DMS 273 treated with DMSO at 0.1 percent for 48 hours (cell line): ENCODE measurements at places on chromosomes 6 and 20.

- no peak for DNase-seq
Observed at GRCh38 chr6:17202526-17202925, 78.6 kb upstream of the RBM24 start.

GRCh38 chr20:22716821-22717351 lies 132.5 kb upstream of the FOXA2 start:
- DNase-seq, result no peak

DNA sequence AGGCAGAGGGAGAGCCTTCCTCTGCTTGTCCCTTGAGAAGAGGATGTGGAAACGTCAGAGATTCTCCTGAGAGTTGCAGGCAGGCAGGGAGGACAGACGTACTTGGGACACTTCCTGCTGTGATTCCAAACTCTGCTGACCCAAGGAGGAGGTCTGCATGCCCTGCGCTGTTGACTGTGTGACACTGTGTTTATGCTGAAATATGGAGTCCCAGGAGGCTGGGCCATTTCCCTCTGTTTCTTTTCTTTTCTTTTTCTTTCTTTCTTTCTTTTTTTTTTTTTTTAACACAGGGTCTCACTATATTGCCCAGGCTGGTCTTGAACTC lies 63.5 kb upstream of the BHLHE23 start:
- DNase-seq, result no peak

DNA sequence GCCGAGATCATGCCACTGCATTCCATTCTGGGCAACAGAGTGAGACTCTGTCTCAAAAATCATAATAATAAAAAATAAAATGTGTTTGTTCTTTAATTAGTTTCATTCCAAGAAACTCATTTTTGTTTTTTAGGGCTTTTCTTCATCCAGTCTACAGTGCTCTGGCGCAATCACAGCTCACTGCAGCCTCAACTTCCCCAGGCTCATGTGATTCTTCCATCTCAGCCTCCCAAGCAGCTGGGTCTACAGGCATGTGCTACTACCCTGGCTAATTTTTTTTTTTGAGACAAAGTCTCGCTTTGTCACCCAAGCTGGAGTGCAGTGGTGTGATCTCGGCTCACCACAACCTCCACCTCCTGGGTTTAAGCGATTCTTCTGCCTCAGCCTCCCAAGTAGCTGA lies 143.6 kb upstream of the JARID2 start:
- DNase-seq, result no peak

DNA sequence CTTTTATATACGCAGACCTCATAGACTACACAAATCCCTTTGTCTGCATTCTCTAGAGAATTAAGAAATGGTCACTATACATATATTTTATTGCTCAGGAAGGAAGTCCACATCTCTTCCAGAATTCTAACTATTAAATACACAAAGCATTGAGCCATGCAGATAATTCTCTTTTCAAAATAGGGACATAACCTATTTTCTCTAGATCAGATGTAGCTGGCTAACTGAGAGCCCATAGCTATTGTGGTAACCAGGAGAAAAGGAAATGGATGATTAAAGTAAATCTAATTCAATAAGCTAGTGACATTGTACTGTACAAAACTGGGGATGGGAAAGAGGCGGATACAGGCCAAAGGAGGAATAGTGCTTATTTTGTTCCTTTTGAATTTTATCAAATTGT lies 137.2 kb downstream of the BACH2 start:
- no peak for DNase-seq

- no peak for DNase-seq
Observed at GRCh38 chr6:122710908-122711635, 68.4 kb upstream of the FABP7 start.

DNA sequence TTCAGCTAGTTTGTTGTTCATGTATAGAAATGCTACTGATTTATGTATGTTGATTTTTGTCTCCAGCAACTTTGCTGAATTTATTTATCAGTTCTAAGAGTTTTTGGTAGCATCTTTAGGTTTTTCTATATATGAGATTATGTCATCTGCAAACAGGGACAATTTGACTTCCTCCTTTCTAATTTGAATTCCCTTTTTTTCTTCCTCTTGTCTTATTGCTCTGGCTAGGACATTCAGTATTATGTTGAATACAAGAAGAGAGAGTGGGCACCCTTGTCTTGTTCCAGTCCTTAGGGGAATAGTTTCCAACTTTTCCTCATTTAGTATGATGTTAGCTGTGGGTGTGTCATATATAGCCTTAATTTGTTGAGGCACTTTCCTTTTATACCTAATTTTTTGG lies 58.2 kb downstream of the CDH26 start:
- no peak for DNase-seq

DNA sequence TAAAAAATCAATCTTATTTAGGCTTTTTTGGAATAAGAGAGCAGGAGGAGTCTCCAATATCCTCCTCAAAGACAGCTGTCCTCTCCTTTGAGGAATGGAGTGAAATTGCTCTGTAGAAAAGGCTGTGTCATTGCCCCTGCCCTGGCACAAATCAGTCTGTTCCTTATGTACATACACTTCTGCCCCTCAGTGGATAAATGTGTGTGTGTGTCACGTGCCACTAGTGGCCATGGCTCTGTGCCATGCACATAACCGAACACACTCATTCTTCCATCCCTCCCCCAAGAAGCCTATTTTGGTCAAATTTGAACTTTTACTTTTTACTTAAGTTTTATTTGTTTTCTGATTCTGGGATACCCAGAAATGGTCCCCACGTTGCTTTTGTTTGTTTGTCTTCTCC lies 49.2 kb downstream of the ANKS1A start:
- DNase-seq, result no peak

DNA sequence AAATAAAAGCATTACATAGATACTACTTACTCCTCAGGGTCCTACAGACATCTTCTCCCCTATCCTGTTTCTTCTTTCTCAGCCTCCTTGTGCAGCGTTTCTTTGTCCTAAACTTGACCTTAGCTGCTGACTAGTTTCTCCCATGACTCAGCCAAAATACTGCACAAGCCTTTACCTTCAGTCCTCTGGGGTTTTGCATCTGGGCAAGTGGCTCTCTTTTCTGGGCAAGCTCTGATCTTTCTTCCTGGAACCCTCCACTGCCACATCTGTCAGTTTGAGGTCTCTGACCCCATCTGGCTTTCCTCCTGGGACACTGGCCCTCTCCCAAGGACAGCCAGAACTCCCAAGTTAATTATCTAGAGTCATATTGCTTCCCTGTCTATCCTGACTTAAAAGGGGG lies 838.4 kb downstream of the DHX35 start:
- DNase-seq, result peak; percentile 25

- no peak for DNase-seq
Observed at GRCh38 chr6:56381801-56382251, 134.4 kb upstream of the COL21A1 start.

DNA sequence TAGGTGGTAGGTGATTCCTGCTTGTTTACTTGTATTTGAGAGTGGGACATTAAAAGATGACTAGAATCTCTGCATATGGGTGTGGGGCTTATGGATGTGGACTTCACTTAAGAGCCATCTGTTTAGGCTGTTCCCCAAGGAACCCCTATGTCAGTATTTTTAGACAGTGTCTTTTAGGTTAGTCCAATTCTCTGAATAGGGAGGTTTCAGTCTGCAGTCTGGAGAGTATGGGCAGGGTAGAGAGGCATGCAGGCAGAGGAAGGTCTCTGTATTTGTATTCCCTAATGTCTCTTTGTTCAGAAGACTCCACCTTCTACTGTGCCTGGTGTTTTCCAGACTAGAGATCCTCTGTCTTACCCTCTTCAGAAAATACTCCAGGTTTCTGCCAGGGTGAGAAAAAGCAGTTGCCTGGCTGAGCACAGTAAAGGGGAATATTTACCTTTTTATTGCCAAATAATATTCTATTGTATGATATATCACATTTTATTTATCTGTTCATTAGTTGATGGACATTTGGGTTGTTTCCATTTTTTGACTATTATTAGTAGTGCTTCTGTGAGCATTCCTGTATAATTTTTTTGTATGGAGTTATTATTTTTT lies 19.1 kb downstream of the SLX4IP start:
- peak; percentile 42 for DNase-seq

DNA sequence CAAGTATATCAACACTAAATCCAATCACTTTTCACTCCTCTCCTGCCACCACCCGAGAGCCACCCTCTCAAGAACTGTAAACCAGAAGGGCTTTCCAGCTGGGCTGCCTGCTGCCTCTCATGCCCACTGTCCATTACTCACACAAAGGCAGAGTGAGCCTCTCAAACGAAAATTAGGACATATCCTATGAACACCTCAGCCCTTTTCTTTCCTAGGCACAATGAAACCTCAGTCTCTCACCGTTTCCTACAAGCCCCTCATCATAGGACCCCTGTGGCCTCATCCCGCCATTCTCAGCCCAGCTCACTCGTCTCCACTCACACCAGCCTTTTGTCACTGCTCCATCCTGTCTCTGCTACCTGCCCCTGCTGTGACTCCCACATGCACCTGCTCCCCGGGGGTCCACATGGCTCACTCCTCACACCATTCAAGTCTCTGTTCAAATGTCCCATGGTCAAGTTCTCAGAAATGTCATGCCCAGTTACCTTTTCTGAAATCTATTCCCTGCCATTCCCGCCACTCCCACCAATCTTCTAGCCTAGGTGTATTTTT lies 7.4 kb downstream of the HLA-F start:
- DNase-seq, result no peak
